ENCODE measurements at places on chromosomes 7 and 10. TPM values are rescaled to one million over a fixed set of nuclear protein-coding genes. Genes with fewer than 3 reads are reported as not detected.

GRCh38 chr7:92598310-92598981, 8.3 kb upstream of the FAM133B start:
- no peak for DNase-seq

CALCR gene
- total RNA-seq, result not detected

EEF1AKMT2 gene
- total RNA-seq, result 13.5 TPM

DNA sequence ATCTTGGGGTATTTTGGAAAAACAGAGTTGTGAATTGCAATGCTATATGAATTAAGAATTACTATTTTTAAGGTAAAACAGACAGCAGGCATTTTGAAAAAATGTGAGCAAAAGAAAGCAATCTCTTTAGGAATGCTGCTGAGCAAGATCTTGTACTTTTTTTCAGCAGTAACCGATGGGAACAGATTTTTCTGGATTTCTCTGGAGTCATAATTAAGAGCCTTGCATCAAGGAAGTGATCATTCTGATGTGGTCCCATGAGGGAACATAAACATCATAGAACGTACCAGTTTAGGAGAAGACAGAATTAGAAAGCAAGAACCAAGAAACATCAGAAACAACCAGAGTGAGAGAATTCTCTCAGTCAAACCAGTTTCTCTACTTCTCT, 157.0 kb upstream of the AGR3 start:
- no peak for DNase-seq
